SJSA1 (cell line): ENCODE measurements at places on chromosomes 7 and 10. TPM values are rescaled to one million over a fixed set of nuclear protein-coding genes. Genes with fewer than 3 reads are reported as not detected.

The ADAMTS14 gene
- total RNA-seq: 0.66 and 1.2 TPM in 2 replicates

The UBE3C gene
- 85.8 and 134 TPM in 2 replicates for total RNA-seq

The DPP6 gene
- not detected in 2 replicates for total RNA-seq

The NPTX2 gene
- 138 and 160 TPM in 2 replicates for total RNA-seq

The PRSS2 gene
- total RNA-seq: not detected in 2 replicates

The PRLHR gene
- total RNA-seq: not detected in 2 replicates

The STK31 gene
- total RNA-seq: 0.06 and 0.58 TPM in 2 replicates

The KCND2 gene
- total RNA-seq: not detected in 2 replicates

The LRRC17 gene
- total RNA-seq: 8.3 and 10.9 TPM in 2 replicates
